NCI-H2227 treated with DMSO at 0.1 percent for 48 hours (cell line): ENCODE measurements at places on chromosomes 1 and 21.

GRCh38 chr1:31708324-31708723, 4.5 kb upstream of the COL16A1 start:
- DNase-seq, result peak; percentile 14

DNA sequence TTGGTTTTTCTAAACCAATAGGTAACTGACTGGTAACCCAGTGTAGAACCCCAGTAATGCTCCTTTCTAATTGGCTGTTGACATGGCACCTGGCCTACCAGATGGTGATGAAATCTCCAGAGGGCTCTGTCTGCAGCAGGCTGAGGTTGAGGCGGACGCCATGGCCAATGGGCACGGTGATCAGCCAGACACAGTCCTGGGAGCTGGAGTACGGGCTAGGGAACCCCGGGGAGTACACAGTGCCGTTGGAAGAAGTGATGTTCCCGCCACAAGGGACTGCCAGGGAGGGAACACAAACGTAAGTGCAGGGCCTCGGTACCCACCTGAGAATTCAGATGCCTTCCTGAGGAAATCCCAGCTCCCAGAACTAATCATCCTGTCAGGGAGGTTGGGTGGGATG, 129.8 kb downstream of the ZSCAN20 start:
- no peak for DNase-seq

DNA sequence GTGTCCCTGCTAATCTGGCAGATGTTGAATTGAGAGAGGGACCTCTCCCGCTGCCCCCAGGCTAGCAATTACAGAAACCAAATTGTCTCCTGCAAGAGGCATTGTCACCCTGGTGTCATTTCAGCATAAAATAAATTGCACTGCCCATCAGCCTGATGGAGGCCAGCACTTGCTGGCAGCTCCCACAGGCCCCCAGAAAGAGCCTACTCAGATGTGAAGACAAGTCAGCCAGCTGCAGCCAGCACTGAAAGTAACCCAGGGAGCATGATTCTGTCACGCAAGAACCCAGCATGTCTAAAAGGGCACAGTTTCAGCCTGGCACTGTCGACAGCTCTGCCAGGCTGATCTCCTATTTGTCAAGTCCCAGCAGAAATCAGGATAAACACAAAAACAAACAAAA, 110.3 kb upstream of the CTTNBP2NL start:
- peak; percentile 51 for DNase-seq

- no peak for DNase-seq
These were observed at the start of gene GBP2 for GRCh38 chr1:89125913-89126580. Gene GBP2, minus strand, starts transcription at chr1:89126114. Its CDS starts 4,148 bp downstream, at chr1:89121966.

DNA sequence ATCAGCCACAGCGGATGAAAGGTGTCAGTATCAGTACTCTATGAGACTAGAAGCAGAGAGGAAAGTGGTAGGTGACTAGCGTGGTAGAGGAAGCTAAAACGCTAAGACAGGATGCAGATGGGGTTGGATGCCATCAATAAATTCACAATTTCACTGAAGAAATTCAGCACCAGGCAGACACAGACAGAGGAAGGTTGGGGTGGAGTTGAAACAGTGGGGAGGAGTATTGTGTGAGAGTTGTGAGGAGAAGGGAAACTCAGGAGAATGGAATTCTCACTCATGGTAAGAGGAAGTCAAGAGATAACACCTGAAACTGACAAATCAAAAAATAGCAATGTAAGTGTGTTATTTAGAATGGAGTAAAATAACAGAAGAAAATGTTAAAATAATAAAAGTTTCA, 208.5 kb upstream of the DAB1 start:
- DNase-seq, result no peak

GRCh38 chr1:98897479-98897878, 107.2 kb downstream of the PLPPR5 start:
- no peak for DNase-seq

DNA sequence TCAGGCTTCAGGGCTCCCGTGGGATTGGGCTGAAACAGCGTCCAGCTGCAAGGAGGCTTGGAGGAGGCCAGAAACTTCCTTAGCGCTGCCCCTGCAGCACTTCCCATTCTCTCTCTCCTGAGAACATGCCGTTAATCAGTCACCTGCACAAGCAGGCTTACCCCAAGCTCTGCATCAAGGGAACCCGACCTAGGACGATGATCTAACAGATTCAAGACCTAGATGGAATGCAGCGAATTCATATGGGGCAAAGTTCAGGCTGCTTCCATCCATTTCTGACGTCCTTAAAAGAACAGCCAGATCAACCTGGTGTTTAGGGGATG, 114.1 kb downstream of the ERG start:
- DNase-seq, result no peak

- peak; percentile 95 for DNase-seq
These were observed 177.7 kb downstream of the DPYD start for GRCh38 chr1:97743129-97743528.

- no peak for DNase-seq
These were observed 46.5 kb upstream of the TLR5 start for GRCh38 chr1:223189525-223189902.
